Epithelial cell of umbilical artery (primary cell): ENCODE measurements at places on chromosomes 4 and X. TPM values are rescaled to one million over a fixed set of nuclear protein-coding genes. Genes with fewer than 3 reads are reported as not detected.

SMARCA1 gene
- 26.6 and 31.2 TPM in 2 replicates for total RNA-seq

ARHGAP4 gene
- 72.1 and 92.9 TPM in 2 replicates for total RNA-seq

RP2 gene
- 25.3 and 32.8 TPM in 2 replicates for total RNA-seq

DSPP gene
- total RNA-seq, result not detected in 2 replicates

ARHGEF38 gene
- total RNA-seq, result not detected in 2 replicates

SLC2A9 gene
- 0.32 and 0.46 TPM in 2 replicates for total RNA-seq

NPNT gene
- not detected in 2 replicates for total RNA-seq

PAGE5 gene
- not detected in 2 replicates for total RNA-seq

SLC10A7 gene
- 8.1 and 14.6 TPM in 2 replicates for total RNA-seq

NMU gene
- total RNA-seq, result not detected in 2 replicates

CCDC149 gene
- 4.3 and 13.0 TPM in 2 replicates for total RNA-seq

EMCN gene
- total RNA-seq, result 10.7 and 22.3 TPM in 2 replicates

HPGD gene
- not detected in 2 replicates for total RNA-seq

H2BW2 gene
- not detected in 2 replicates for total RNA-seq

SOD3 gene
- under 0.01 TPM in 1 of 2 replicates, not detected in the other for total RNA-seq

MEPE gene
- not detected in 2 replicates for total RNA-seq

PCYT1B gene
- 0.32 and 0.61 TPM in 2 replicates for total RNA-seq

ADH4 gene
- not detected in 2 replicates for total RNA-seq

HPSE gene
- 2.3 and 7.6 TPM in 2 replicates for total RNA-seq

NAP1L3 gene
- 0.65 and 2.3 TPM in 2 replicates for total RNA-seq

FAM9A gene
- total RNA-seq, result not detected in 2 replicates

FAT4 gene
- total RNA-seq, result 20.1 and 30.1 TPM in 2 replicates

MBNL3 gene
- 1.9 and 2.3 TPM in 2 replicates for total RNA-seq

CT45A1 gene
- total RNA-seq, result not detected in 2 replicates

LIMCH1 gene
- 7.5 and 13.2 TPM in 2 replicates for total RNA-seq

MRFAP1 gene
- total RNA-seq, result 125 and 134 TPM in 2 replicates
